GM23338 (cell line): ENCODE measurements at places on chromosomes 3 and 15.

DNA sequence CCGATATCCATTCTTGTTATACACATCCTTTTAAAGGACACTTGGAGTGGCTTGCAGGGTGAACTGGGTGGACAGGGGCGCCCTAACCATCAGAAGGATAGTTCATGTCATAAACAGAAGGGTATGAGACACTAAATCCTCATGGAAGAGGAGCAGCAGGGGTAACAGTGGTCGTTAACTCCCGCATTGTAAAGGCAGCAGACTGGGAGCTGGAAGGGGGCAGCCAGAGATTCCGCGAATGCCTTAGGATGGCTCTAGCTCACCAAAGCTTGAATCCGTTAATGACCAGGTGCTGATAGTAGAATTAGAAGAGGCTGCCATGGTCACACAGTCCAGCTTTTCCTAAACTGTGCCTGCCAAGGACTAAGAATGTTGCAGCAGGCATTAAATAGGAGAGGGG is 85.2 kb upstream of the ANKRD34C start:
- DNase-seq = peak; percentile 76

- DNase-seq = no peak
These were observed 360.7 kb downstream of the NSUN3 start for GRCh38 chr3:94423578-94423977.

DNA sequence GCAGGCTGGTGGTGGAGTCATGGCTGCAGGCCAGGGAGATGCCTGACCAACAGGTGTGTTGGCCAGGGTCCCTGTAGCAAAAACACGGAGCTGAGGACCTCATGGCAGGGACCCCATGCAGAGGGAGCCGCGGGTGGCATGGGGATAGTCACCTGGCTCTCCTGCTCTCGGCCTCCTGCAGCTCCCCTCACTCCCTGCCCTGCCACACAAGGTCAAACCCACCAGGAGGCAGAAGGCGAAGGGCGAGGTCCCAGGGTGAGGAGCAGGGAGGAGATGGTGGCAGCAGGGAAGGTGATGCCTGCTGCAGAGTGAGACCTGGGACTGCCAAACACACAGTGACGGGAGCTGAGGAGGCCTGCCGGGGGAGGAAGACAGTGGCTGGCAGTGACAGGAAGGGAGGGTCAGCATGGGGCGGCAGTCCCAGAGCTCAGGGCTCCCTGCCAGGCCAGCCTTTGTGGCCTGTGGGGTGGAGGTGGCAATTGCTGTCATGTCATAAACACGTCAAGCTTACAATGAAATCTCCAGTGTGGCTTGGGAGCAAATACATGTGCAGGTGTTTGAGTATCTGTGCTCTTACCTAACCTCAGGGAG is 144.3 kb downstream of the TJP1 start:
- no peak for DNase-seq

GRCh38 chr3:159236321-159236720 is 434.5 kb downstream of the MFSD1 start:
- no peak for DNase-seq

GRCh38 chr3:110938629-110939028 is 133.0 kb upstream of the NECTIN3 start:
- DNase-seq = no peak

GRCh38 chr3:175105066-175105465 is 245.9 kb downstream of the NAALADL2 start:
- no peak for DNase-seq

- DNase-seq = peak; percentile 85
These were observed 589 bp downstream of the NEIL1 start for GRCh38 chr15:75347222-75348033.

DNA sequence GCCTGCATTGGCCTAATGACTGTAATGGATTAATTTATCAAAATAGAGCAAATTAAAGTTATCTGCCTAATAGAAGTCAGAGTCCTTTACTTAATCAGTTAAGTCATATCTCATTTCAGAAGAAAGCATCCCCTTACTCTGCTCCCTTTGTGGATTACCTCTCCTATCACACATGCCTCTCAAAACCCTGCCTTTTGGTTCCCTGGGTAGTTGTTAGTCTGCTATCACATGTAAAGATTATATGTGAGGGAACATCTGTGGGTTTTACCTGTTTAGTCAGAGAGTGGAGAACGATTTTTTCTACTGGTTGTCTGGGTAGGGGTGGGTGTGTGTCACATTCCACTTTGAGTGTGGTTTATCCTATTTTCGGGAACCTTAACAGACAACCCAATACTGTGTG is 16.4 kb downstream of the UBE2E2 start:
- no peak for DNase-seq

GRCh38 chr15:29651476-29652233 is 170.6 kb downstream of the TJP1 start:
- DNase-seq = no peak

DNA sequence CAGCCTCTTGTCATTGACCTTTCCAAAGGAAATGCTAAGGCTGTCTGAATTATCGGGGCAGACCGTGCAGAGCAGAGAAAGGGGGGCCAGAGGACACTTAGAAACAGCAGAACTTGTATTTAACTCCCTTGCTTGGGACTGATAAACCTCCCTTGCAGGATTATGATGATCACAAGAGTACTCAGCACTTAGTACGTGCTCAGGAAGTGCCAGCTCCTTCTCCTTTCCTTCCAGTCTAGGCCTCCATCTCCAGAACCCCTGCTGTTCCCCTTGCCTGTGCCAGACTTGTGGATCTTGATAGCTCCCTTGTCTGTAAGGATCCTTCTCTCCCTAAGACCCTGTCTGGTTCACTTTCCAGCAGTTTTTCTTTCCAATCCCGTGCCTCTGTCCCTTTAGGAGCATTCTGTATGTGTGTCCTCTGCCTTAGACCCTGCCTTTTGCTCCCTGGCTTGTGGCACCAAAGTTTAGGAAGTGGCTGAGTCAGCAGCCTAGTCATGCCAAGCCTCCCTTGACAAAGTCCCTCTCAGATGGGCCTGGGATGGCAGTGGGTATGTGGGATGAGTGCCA is 747 bp downstream of the SORD start:
- peak; percentile 35 for DNase-seq

DNA sequence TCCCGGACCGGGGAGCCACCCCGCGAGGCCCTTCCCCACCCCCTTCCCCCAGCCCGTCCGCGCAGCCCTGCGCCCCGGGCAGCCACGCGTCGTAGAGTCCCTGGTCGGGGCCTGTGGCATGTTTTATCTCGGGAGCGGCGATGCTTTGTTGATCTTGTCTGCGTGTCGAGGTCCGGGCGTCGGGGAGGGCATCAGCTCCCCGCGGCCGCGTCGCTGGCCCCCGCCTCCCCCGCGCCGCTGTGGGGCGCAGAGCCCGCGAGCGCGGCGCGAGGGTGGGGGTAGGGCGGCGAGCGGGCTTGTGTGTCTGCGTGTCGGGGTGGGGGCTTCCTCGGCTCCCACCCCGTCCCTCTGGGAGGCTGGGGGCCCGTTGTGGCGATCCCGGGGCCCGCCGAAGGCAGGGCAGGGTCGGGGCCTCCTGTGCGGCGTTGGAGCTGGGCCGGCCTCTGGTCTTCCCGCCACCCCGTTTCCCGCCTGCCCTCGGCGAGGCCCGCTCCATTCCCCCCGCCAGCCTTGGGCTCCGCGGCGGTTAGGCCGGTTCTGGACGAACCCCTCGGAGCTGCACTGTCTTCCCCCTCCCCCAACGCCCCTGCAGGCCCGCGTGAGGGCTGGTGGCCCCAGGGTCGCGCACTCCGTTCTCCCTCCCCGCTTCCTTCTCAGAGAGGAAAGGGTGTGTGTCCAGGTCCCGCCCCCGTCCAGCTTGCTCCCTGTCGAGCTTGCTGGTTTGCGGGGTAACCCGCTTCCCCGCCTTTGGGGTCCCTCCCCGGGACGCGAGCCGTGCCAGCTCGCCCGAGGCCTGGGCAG is 695 bp downstream of the GMPS start:
- DNase-seq = peak; percentile 60

GRCh38 chr3:14461748-14462324 is 59.4 kb downstream of the SLC6A6 start:
- DNase-seq = peak; percentile 68

DNA sequence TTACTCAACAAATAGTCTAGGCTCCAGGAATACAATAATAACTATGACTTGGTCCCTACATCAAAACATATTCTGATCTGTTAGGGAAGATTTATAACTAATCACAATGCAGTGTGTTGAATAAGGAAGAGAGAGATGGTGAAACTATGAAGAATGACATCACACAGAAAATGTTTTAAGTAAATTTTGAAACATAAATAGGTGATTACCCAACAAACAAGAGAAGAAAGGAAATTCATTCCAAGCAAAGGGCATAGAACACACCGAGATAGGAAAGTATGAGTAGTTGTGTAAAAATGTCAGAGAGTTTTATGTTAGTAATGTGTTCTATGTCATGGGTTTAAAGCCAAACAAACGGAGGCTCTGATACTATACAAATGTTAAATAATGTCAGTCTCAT is 13.4 kb downstream of the SEC62 start:
- DNase-seq = no peak

DNA sequence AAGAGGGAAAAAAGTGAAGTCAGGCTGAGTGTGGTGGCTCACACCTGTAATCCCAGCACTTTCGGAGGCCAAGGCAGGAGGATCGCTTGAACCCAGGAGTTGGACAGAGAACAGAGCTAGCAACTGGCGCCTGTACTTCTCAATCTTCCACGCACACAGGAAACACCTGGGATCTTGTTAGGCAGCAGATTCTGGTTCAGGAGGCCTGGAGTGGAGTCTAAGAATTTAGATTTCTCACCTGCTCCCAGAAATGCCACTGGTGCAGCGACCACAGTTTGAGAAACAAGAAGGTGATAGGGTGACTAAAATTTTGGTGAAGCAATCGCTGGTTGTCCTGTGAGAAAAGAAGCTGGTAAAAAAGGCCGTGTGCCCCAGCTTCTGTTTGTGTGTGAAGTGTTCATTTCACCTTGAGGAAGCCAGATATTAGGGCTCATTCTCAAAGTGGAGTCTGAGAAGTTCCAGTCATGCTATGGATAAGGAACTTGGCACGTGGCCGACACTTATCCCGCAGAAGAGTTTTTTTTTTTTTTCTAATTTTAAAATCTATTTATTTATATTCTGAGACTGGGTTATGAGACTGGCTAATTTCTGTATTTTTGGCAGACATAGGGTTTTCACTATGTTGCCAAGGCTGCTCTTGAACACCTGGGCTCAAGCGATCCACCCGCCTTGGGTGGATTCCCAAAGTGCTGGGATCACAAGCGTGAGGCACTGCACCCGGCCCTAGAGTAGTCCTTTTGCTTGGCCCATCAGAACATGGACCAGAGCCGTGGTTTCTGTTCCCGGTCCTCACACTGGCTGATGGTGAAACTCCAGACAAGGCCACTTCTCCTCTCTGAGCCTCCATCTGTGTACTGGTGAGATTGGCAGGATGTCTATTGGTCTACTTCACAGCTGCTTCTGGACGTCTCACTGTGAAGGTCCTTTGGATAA is 324.6 kb upstream of the PROK2 start:
- DNase-seq = no peak

GRCh38 chr15:49814709-49815108 is 193.9 kb downstream of the DTWD1 start:
- no peak for DNase-seq

DNA sequence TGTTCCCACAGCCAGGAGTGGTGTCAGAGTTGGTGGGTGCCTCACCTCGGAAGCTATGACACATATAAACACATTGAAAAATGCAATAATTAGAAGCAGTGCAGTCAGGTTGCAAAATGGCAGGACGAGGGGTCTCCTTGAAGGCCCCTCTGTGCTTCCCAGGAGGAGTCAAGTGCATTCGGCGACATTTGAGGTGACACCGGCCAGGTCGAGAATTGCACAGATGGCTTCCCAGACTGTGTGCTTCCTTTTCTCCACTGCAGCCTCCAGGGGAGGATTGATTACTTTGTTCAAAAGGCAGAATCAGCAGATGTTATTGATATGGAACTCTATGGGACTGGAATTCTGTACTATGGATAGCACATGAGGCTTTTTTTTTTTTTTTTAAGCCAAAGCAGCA is 163.2 kb downstream of the MINAR1 start:
- DNase-seq = no peak

DNA sequence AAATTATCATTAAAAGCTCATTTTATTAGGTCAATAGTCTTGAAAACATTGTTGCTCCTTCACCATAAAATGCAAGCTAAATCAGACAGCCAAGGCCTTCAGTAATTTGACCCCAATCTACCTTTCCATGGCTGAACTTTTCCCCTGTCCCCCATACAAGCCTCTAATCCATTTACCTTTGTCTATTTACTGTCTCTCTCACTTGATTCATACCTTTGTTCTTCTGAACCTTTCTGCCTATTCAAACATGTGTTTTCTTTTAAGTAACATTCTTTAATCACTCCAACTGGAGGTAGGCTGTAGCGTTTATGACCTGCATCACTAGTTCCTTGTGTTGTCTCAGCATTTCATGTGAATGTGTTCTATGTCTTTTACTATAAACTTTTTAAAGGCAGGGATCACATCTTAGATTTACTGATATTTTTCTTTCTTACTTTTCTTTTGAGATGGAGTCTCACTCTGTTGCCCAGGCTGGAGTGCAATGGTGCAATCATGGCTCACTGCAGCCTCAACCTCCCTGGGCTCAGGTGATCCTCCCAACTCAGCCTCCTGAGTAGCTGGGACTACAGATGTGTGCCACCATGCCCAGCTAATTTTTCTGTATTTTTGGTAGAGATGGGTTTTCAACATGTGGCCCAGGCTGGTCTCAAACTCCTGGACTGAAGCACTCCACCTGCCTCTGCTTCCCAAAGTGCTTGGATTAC is 5.2 kb upstream of the NANOGP8 start:
- DNase-seq = no peak

DNA sequence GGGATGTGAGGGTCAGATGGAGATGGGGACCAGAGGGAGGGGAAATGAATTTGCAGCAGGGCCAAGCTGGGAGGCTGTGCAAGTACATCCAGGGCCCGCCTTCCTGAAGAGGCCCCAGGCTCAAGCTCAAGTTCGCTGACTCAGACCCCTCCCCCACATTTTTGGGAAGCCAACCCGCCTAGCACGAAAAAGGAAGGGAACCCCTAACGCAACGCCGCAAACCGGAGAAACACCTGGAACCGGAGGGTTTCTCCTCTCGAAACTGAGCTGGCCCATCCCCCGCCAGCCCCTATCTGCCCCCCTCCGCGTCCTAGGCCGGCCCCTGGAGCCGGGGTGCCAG is 624 bp downstream of the AP3B2 start:
- peak; percentile 81 for DNase-seq

DNA sequence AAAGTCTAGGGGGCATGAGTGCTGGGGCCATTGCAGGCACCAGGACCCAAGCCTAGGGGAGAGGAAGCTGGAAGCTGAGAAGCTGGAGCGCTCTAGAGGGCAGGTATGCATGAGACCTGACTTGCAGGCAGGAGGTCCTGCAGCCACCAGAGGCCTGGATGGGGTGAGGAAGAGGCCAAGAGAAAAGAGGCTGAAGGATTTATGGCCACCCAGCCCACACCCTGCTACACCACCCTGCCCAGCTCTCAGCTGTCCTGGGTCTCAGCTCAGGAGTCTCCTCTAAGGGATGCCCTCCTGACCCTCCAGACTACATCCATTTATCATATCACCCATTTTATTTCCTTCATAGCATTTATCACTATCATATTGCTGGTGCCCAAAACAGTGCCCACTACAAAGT is 36.5 kb downstream of the RPN1 start:
- DNase-seq = no peak

DNA sequence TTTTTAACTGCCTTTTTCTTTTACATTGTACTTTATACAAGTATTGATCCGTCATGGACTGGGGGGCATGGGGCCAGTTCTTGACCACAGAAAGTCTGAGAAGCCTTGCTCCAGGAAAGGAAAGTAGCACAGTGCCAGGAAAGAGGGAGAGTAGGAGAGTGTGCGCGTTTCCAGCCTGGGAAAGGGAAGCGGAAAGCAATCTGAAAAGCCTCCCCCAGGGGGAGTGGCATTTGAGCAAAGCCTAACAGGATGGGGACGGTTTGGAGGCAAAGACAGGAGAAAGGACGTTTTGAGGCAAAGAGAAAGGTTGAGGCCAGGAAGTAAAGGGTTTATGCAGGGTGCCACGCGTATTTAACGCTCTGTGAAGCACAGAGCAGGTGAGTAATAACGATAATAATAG is 116.9 kb downstream of the RORA start:
- DNase-seq = peak; percentile 73
